CD4-positive, alpha-beta T cell treated with Interleukin-17A for 4 hours (primary cell): ENCODE measurements at places on chromosomes 2 and 18.
A peak's percentile ranks its signal among the peaks of the same experiment; 100 is the strongest.

GRCh38 chr2:174633623-174633930 is 36.0 kb upstream of the WIPF1 start:
- peak; percentile 31 for DNase-seq

GRCh38 chr2:43676322-43677050 is at the start of gene C1GALT1C1L:
Gene C1GALT1C1L (minus strand): TSS chr2:43676429. CDS start chr2:43676322, 107 bp downstream.
- peak; percentile 34 for DNase-seq

DNA sequence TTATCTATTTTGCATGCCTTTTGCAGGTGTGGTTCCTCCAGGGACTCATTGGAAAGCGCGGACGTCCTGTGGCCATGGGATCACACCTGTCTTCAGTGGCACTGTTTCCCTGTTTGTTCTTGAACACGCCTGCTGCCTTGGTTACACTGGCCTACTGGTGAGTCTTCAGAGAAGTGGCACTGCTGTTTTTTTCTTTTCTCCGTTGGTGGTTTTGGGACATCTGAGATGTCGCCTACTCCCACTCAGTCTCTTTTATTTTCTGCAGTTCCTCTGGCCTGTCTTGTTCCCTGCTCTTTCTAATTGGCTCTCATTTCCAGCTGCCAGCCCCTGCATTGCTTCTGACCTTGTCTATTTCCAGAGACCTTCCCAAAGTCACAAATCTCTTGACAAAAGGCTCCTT is 35.7 kb upstream of the POU3F3 start:
- no peak for DNase-seq

DNA sequence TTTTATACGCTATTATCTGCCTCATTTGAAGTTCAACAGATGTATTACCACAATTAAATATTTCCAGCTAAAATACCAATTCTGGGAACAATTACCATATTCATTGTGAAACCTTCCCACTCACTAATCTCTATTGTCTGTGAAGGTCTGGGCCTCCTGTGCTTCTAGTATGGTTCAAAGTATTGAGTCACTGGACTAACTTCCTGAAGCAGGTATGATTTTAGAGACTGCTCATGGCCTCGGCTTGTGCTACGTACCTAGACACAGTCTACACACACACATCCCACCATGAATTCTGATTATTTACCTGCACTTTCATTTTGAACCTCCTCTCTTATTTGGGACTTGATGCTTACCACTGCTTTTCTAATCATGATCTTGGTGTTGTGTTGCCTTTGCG is 180.7 kb upstream of the EPHA4 start:
- DNase-seq, result no peak

DNA sequence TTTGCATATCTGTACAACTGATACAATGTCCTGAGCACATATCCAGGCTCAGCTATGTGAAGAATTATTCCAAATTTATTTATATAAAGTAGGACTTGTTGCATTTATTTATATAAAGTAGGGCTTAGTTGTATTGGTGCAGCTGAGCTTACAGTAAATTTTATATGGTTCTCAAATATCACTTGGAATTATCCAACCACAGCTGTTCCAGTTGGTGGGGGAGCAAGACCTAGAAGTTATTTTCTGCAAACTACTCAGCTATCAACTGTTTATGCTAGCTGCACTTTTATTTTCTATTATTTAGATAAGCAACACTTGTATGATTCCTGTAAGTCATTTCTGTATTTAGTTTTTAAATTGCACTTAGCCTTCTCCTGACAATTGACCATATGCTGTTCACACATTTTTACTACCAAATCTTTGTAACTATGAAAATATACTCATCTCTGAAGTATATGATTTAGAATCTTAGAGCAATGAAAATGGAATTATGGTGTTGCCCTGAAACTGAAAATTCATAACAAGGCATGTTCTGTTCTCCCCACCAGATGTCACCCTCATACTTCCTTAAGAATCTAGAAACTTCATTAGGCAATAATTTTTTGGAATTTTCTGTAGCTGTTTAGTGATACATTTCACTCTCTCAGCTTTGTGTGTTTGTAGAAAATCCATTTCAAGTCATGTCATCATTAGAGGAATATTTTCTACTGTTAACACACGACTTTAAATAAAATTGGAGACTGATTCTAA is 157.0 kb upstream of the CBLN2 start:
- DNase-seq, result no peak

- no peak for DNase-seq
These were observed 80.9 kb upstream of the SLC66A3 start for GRCh38 chr2:11074246-11074820.

GRCh38 chr2:12076810-12077209 is 330.4 kb downstream of the LPIN1 start:
- no peak for DNase-seq

- no peak for DNase-seq
These were observed 61.3 kb downstream of the TMEM247 start for GRCh38 chr2:46540496-46541331.

GRCh38 chr2:67259556-67260342 is 137.4 kb upstream of the ETAA1 start:
- no peak for DNase-seq

GRCh38 chr2:237315170-237315828 is 98.7 kb downstream of the COL6A3 start:
- DNase-seq, result no peak

DNA sequence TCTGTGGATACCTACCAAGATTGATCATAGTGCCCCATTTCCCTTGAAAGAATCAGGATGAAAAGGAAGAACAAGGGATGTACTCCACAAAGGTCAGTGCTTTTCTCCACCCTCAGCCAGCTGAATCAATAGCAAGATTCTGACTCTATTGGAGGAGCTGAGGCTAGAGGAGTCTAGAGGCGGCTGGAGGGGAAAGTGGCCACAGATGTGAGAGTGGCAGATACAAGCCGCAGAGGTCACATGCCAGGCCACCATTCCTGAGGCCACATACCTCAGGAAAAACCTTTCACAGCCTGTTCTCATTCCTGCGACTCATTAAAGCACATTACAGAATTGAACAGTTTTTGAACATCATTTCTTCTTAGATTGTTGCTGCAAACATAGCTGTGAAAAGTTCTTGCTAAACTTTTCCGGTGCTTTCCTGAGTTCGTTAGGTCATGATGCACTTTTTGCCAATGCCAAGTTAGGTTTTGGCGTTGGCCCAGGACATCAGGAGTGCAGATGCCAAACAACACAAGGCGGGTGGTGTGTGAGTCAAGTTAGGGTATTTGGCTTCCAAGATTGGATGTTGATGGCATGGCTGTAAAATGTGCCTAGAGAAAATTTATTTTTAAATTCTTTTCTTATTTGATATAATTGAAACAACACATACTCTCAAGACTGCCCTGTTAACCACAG is 160.7 kb upstream of the SP5 start:
- DNase-seq, result no peak

GRCh38 chr2:232528746-232529460 is 2.9 kb downstream of the CHRND start:
- peak; percentile 17 for DNase-seq

DNA sequence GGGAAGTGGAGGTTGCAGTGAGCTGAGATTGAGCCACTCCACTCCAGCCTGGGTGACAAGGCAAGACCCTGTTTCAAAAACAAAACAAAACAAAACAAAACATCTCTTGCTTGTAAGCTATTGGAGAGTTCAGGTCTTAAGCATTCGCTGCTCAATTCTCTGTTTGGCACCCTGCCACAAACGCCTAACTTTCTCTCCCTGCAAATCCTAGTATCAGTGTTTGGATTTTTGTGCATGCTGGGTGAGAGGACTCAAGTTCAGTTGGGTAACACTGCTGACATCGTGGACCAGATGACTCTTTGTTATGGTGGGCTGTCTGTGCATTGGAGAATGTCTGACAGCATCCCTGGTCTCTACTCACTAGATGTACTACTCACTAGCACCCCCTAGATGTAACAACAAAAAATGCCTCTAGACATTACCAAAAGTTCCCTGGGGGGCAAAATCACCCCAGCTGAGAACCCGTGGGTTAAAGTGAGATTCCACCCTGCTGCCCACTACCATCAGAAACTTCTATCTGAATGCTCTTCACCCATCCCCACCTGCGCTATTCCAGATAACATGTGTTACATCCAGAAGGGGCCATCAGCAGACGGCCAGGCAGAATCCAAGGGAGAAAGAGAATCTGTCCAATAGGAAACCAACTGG is 50.9 kb downstream of the CACNB4 start:
- no peak for DNase-seq

DNA sequence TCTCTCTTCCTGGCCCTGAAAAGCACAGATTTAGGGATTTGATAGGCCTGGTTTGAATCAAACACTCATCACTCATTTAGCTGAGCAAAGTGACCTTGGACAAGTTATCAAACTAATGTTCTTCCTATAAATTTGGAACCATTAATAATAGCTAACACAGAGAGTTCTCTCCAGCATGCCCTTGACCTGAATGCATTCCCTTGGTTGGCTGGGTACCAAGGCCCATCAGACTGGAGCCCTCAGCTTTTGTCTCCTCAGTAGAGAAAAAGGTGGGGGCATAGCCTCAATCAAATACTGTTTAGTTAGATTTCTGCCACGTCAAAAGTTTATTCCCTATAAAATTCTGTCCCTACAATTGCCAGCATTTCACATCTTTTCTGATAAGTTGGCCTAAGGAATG is 13.8 kb upstream of the MRPL19 start:
- no peak for DNase-seq

DNA sequence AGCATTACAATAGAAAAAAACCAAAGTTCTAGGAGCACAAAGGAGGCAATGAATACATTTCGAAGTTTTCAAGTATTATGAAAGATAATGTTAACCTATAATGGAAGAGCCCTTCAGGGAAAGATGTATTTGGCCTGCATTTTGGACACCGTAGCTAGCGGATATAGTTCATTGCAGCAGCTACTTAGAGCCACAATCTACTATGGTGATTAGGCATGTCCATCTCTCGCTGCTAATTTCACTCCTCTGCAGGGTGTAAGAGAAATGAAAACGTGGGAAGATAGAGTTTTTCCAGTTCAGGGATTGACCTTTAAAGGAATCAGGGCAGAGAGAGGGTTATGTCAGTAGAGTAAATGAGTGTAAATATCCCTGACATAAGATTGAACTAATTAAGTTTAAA is 8.5 kb upstream of the CAVIN2 start:
- no peak for DNase-seq

DNA sequence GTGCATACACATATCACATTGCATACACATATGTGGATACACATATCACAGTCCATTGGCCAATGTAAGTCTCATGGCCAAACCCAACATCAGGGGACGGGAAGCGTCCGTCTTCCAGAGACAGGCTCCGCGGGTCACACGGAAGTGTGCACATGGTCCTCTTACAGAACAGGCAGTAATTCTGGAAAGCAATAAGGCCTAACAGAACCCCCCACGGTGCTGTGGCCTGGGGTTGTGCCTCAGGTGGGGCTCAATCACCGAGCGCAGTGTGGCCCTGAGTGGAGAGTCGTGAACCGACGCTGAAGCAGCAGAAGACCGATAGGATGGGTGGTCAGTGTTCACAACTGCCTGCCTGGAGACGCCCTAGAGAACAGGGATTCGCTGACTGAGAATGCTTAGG is 857.3 kb downstream of the GALR1 start:
- DNase-seq, result no peak

GRCh38 chr18:57220480-57220879 is 73.6 kb downstream of the BOD1L2 start:
- no peak for DNase-seq

- DNase-seq, result no peak
These were observed 77.8 kb upstream of the SETBP1 start for GRCh38 chr18:44602845-44603244.

- no peak for DNase-seq
These were observed 77.0 kb upstream of the PID1 start for GRCh38 chr2:229348128-229348527.

DNA sequence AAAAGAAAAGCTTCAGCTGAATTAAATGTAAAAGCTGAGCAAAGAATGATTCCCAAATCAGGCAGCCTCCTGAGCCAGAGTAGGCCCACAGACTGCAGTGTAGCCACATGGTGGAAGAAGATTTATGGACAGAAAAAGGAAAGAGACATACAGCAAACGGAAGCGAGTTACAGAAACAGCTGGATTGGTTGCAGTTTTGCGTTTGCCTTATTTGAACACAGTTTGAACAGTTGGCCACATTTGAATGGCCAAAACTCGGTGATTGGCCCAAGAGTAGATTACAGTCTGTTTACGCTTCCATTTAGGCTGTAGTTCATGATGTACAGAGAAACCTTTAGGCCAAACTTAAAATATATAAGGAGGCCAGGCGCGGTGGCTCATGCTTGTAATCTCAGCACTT is 35.1 kb downstream of the SH2D6 start:
- DNase-seq, result no peak

- no peak for DNase-seq
These were observed 813 bp upstream of the MEIS1 start for GRCh38 chr2:66433945-66434678.

- no peak for DNase-seq
These were observed 16.5 kb upstream of the EVA1A start for GRCh38 chr2:75577280-75577679.

GRCh38 chr2:105990624-105991023 is 203.5 kb downstream of the UXS1 start:
- DNase-seq, result no peak

DNA sequence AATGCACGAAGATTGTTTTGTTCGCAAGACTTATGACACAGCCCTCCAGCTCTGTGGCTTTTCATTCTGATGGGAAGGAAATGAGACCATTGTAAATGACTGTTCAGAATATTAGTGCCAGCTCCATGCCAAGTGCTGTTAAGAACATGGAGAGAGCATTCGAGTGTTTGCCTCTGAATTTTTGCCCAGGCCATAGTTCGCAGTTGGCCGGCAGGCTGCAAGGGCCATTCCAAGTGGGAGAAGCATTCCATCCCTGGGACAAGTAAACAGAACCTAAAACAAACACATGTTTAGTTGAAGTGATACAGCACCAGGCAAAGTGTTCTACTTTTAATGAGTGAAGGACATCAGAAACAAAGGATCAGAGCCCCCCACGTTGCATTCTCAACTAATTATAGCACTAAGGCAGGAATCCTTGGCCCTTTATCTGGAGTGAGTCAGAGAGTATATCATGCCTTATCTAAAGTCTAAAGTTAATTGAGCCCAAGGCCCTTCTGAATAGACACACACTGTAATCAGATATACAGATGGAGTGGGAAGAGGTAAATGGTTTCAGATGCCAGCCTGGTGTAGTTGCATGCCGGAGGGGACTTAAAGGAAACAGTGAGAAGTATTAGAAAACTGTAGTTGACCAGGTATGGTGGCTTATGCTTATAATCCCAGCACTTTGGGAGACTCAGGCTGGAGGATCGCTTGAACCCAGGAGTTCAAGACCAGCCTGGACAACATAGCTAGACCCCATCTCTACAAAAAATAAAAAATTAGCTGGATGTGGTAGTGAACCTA is 53.3 kb downstream of the NEDD4L start:
- DNase-seq, result no peak

GRCh38 chr2:120034621-120035020 is 21.7 kb downstream of the EPB41L5 start:
- no peak for DNase-seq

DNA sequence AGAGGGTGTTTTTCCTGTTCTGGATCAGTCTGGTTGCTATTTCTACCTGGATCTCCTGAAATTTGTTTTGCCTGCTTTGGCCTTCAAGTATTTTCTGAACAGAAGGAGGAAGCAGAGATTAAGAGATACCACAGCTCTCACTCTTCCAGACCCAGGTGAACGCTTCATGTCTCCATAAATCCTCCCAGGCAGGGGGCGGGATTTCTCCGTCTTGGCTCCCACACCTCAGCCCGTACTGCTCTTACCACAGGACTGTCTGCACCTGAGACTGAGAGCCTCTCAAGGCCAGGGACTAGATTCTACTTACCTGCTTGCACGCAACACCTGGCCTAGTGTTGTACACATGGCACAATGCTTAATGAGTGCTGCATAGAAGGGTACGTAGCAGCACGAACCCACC is 59.9 kb upstream of the LRPPRC start:
- DNase-seq, result no peak

- DNase-seq, result no peak
These were observed 239.5 kb upstream of the REV1 start for GRCh38 chr2:99729104-99730025.
